ENCODE measurements at places on chromosomes 3 and 15.

DNA sequence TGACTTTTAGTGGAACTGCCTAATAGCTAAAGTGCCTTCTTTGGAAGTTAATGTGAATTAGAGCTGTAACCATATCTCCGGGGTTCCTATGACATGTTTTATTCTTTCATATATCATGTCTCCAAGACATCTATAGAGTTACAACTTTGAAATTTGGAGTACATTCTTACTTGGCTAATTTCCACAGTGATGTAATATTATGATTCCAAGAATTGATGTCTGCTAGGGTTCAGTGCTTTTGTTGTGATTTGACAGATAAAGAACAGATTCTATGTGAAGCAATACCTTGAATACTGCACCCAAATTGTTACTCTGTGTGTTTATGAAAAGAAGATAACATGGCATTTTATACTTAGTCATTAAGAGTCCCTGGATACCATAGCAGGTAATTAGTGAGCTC, 934.3 kb downstream of the NTRK3 start:
- no peak for DNase-seq

DNA sequence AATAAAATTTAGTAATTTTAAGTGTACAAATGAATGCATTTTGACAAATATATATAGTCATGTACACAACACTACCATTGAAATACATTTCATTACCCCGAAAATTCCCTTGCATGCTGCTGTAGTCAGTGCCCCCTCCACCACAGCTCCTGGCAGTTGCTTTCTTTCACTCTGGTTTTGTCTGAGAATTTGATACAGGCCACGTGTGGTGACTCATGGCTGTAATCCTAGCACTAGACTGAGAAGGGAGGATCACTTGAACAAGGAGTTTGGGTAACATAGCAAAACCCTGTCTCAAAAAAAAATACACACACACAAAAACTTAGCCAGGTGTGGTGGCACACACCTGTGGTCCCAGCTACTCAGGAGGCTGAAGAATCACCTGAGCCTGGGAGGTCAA, 65.4 kb downstream of the TFRC start:
- no peak for DNase-seq

DNA sequence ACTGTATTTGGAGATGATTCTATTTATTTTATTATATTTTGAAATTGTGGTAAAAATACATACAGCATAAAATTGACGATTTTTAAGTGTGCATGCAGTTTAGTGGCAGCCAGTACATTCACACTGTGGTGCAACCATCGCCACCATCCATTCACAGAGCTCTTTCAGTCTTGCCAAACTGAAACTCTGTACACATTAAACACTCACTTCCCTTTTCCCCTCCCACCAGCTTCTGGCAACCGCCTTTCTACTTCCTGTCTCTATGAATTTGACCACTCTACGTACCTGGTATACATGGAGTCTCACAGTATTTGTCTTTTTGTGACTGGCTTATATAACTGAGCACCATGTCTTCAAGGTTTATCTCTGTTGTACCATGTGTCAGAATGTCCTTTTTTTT, 303.3 kb upstream of the ATP10A start:
- DNase-seq: no peak

DNA sequence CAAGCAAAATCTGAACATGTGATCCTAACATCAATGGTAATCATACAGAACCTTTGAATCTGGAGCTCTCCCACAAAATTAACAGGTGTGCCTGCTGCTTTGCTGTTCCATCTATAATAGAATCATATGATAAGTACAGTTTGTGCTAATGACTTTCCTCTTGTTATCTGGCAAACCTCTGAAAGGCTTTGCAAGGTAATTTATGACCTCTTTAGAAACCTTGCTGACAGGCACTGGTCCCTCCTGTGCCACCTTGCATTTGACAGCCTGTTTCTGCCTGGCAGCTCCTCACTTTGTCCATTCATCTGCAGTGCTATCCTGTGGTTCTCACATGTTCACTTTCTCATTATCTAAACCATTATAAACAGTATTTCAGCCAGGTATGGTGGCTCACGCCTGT, 10.2 kb upstream of the HTR3C start:
- DNase-seq: no peak

DNA sequence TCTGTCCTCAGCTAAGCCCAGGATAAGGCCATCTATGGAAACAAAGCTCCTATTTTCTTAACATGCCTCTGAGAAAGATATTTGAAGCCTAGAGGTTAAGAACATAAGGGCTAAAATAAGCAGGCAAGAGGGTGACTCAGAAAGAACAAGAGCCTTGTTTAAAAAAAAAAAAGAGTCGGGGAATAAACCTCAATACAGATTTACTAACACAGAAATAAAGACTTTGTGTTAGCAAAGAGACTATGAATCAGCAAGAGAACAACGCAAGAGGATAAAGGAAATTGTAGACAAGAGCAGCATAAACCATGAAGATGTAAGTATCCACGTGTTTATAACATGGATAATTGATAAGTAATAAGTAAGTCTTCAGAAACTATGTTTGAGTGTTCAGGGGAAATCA, 36.0 kb downstream of the RAB27A start:
- no peak for DNase-seq

- DNase-seq: no peak
Measured at GRCh38 chr3:107142171-107142570, 235.1 kb upstream of the CCDC54 start.

- DNase-seq: no peak
Measured at GRCh38 chr3:129286081-129286480, 7.4 kb downstream of the HMCES start.

- DNase-seq: no peak
Measured at GRCh38 chr15:83030021-83030420, 18.6 kb upstream of the C15orf40 start.

DNA sequence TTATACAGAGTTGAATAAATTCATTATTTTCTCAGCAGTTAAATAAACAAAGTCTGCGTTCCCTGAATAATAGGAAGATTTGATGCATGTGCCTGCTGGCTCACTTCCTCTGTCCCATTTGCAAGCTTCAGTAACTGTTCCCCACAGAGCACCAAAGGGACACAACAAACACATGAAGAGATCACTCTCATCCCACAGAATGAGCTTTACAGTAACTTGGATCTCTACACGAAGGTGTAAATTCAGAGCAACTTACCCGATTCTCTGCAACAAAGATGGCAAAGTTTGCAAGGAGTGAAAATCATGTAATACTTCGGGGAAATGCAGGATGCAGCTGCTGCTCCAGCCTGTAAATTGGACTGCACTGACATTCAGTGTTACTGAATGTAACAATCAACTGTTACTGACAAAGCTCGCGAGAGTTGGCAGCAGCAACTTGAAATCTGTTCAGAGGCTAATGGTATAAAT, at the start of gene BCHE:
Gene BCHE (minus strand): TSS at position 366 of the 468 bp plus-strand sequence. CDS start 6,390 bp downstream, outside the sequence.
- no peak for DNase-seq

- DNase-seq: no peak
Measured at GRCh38 chr3:102374863-102375634, 59.8 kb upstream of the ZPLD1 start.

GRCh38 chr3:138833899-138834595, 681 bp downstream of the PIK3CB start:
- no peak for DNase-seq

GRCh38 chr3:5568451-5568850, 380.9 kb downstream of the EDEM1 start:
- no peak for DNase-seq

DNA sequence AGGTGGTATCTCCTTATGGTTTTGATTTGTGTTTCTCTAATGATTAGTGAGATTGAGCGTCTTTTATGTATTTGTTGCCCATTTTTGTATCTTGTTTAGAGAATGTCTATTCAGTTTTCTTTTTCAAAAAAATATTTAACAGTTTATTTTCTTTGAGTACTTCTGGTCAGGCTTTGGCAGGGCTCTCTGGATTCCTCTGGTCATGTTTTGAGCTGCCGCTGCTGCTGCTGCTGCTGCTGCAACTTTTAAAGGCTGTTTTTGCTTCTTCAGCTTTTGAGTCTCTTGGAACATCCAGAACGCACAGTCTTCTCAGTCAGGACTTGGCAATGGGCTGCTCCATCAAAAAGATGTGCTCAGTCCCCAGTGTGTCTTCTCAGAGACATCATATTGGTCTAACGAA, 40.1 kb downstream of the REC114 start:
- no peak for DNase-seq

DNA sequence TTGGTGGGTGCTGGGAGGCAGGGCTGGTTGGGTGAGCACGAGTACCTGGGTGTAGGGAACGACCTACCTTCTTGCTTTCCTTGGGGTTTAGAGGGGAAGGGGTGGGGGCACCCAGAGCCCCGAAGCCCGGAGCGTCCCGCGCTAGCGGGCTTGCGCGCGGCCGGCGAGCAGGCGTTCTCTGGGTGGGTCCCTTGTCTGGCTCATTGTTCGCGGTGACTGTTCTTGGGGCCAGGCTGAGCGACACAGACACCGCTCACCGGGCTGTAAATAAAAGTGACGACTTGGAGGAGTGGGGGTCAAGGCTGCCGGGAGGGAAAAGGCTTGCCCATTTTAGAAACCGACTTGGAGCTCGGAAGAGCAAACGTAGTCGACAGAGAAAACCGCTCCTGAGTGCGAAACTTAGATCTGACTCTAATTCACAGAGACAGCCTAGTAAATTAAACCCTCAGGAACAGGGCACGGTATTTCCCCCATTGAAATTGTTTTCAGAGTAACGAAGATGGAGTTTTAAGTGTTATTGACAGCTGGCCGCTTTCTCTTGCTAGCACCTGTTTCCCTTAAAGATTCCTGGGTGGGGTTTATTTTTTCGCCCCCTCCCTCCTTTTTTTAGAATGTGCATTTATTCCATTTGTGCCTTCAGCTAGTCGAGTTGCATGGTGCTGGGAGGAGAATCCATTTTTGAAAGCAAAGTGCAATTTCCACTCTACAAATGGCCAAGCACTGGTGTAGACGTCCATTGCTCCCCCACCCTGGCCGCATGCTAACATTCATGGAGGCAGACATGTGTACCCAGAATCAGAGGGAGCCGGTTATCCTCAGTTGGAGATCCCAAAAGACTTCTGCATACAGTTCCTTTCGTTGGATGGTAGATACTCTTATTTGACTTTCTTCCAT, 532.1 kb upstream of the SEMA6D start:
- no peak for DNase-seq

- no peak for DNase-seq
Measured at GRCh38 chr15:51499379-51499976, 123.1 kb downstream of the DMXL2 start.
